ENCODE measurements at places on chromosomes 12 and 14.

GRCh38 chr14:42921901-42922300, 1315.2 kb downstream of the LRFN5 start:
- no peak for DNase-seq

- DNase-seq, result peak; percentile 60
Observed at GRCh38 chr14:91399868-91400640, 17.6 kb downstream of the CCDC88C start.

- DNase-seq, result peak; percentile 76
Observed at GRCh38 chr14:23327947-23328744, 6.9 kb downstream of the PABPN1 start.

DNA sequence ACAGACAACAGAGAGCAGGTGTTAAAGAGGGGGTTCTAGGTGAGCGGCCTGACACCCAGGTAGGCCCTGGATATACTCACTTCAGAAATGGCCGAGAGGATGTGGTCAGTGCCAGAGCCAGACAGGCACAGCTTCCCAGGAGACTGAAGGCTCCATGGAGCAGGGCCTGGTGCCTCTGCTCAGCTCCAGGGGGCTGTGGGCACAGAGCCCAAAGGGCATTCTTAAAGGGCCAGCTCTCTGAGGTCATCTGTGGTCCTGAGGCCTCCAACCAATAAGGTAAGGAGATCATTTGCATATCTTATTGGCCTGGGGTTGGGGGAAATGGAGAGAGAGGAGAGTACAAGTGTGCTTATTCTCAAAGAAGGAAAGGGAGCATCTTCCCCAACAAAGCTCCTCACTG, 9.7 kb upstream of the PCK2 start:
- no peak for DNase-seq

- no peak for DNase-seq
Observed at GRCh38 chr12:66065150-66065549, 65.4 kb downstream of the LLPH start.

- no peak for DNase-seq
Observed at GRCh38 chr14:102474934-102475333, 34.6 kb downstream of the ANKRD9 start.

- DNase-seq, result no peak
Observed at GRCh38 chr14:50892255-50892654, 20.4 kb downstream of the ABHD12B start.

DNA sequence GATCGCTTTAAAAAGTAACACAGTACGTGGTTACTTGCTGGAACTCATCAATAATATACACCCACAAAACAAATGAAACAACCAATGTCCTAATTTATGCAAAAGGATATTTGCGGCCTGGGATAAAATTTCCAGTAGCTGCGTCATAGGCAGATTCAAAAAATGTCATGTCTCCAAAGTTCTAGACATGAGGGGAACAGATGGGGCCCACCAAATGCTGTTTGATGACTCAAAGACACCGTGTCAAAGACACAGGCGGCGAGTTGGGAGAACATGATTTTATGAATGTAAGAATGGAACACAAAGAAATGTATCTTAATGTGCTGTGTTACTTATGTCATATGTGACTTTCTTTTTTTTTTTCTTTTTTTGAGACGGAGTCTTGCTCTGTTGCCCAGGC, 34.3 kb upstream of the NCOR2 start:
- no peak for DNase-seq

- no peak for DNase-seq
Observed at GRCh38 chr12:77315407-77315806, 250.0 kb upstream of the E2F7 start.

DNA sequence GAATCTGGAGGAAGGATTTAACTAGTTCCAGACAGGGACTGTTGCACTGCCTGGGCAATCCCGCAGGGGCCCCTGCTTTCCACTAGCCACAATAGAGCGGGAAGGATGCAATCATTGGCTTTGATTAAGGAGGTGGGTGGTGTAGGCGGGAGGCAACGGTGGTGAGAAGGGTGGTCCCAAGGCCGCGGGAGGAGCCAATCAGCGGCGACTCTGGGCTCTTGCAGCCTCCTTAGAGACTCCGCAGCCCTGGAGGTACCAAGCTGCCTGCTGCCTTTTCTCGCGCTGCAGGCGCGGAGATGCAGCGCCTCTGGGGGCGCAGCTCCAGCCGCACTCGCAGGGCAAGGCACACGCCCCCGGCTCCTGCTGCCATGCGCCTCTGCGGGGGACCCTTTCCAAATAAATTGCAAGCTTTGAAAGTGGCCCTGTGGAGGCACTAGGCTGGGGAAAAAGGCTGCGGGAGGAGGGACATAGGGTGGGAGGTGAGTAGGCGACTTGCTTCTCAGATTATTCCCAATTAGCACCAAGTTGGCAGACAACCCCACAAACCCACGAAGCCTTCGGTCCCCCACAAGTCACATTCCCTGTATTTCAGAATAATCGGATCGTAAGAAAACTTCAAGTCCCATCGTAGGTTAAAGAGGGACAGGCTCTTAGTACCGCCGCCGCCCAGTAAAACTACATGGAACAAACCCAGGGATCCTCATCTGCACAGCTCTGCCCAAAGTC, 858 bp upstream of the KCNA1 start:
- no peak for DNase-seq
